CD4-positive, alpha-beta T cell (primary cell): ENCODE measurements at places on chromosomes 16 and 17. TPM values are rescaled to one million over a fixed set of nuclear protein-coding genes. Genes with fewer than 3 reads are reported as not detected.

The C17orf67 gene
- total RNA-seq: 4.3 TPM

The CFAP119 gene
- 2.2 TPM for total RNA-seq

The CMTM2 gene
- not detected for total RNA-seq

The AATK gene
- total RNA-seq: 0.82 TPM

The NOD2 gene
- 5.3 TPM for total RNA-seq

The CANT1 gene
- total RNA-seq: 28.3 TPM

The CBFA2T3 gene
- total RNA-seq: 0.80 TPM

The MT4 gene
- not detected for total RNA-seq

The ALOX15B gene
- total RNA-seq: not detected

The SMCR8 gene
- 54.5 TPM for total RNA-seq

The COPZ2 gene
- total RNA-seq: 0.88 TPM

The SHCBP1 gene
- total RNA-seq: 0.69 TPM

The TGFB1I1 gene
- 0.42 TPM for total RNA-seq

The RNF227 gene
- total RNA-seq: 3.5 TPM

The NPIPB13 gene
- total RNA-seq: 12.2 TPM

The RAB26 gene
- total RNA-seq: not detected

The PROCA1 gene
- 4.1 TPM for total RNA-seq

The MPO gene
- total RNA-seq: 0.77 TPM

The ITGB3 gene
- total RNA-seq: 0.05 TPM

The KLHDC4 gene
- 43.0 TPM for total RNA-seq

The OR1A1 gene
- total RNA-seq: not detected

The CTRB2 gene
- total RNA-seq: not detected

The CD19 gene
- 0.27 TPM for total RNA-seq

The TBX4 gene
- not detected for total RNA-seq

The CARHSP1 gene
- total RNA-seq: 25.5 TPM

The CALCOCO2 gene
- total RNA-seq: 140 TPM

The KRTAP9-4 gene
- not detected for total RNA-seq

The SOST gene
- total RNA-seq: not detected

The TSR3 gene
- 19.9 TPM for total RNA-seq

The BAIAP2 gene
- 4.9 TPM for total RNA-seq

The DPEP2 gene
- 42.2 TPM for total RNA-seq

The OTOP2 gene
- not detected for total RNA-seq

The BRIP1 gene
- 1.9 TPM for total RNA-seq

The ITGA2B gene
- total RNA-seq: 0.85 TPM

The SYT17 gene
- not detected for total RNA-seq

The CLEC19A gene
- total RNA-seq: not detected

The DNAI2 gene
- total RNA-seq: 1.2 TPM

The CCDC154 gene
- 3.0 TPM for total RNA-seq

The CA7 gene
- not detected for total RNA-seq

The DPEP3 gene
- total RNA-seq: 0.63 TPM

The BOLA2B gene
- 41.3 TPM for total RNA-seq

The SLC13A2 gene
- total RNA-seq: not detected

The KRT32 gene
- not detected for total RNA-seq

The RAB11FIP4 gene
- 86.4 TPM for total RNA-seq

The CYGB gene
- total RNA-seq: not detected

The CMTM1 gene
- total RNA-seq: 0.66 TPM
